Aorta (tissue), 5 donors: ENCODE measurements at places on chromosomes 12 and 14.

DNA sequence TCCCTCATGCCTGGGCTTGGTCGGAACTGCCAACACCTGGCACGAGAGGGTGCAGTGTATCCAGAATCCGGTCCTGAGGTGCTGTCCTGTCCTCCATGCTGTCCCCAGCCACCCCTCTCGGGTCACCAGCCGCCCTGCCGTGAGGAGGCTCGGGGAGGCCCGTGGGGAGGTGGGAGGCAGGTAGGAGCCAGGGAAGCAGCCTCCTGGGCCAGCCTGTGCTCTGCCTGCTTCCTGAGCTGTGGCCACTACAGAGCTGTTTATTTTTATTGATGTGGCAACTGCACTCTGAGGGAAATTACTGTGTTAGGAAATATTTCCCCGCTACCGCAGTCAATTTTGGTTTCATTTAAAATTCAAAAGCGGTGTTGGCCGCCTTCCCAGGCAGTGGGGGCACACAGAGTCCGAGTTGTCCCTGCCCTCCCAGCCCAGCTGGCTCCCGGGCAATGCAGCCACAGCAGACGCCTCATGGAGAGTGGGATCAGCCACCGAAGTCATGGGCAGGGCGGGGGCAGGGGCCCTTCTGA lies 18.3 kb downstream of the NOC4L start:
- DNase-seq, result no peak

DNA sequence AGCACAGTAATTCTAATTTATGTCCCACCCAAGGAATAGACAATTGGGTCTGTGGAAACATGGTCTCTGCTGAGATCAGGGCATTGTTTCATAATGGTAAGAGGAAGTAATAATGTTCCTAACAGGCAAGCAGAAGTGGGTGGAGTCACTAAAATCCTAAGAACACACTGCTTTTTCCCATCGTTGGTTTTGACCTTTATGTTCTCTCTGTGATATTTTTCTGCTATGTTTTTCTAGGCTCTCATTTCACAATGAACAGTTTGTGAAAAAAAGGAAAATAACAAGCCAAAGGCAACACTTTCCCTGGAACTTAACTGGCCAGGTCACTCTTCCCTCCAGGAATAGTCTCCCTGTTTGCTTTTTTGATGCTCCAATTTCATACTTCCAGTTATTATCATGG lies 80.6 kb upstream of the OVCH1 start:
- no peak for DNase-seq

DNA sequence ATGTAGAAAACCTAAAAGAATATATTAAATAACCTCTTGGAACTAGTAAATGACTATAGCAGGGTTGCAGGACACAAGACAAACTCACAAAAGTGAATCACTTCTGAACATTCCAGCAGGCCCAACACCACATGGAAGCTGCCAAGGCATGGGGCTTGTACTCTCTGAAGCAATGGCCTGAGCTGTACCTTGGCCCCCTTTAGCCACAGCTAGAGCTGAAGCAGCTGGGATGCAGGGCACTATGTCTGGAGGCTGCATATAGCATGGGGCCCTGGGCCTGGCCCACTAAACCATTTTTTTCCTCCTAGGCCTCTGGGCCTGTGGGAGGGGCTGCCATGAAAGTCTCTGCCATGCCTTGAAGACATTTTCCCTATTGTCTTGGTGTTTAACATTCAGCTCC lies 1067.3 kb downstream of the LRFN5 start:
- DNase-seq, result no peak

GRCh38 chr12:83210933-83211332 lies 524.2 kb downstream of the TMTC2 start:
- DNase-seq, result no peak

GRCh38 chr12:43676183-43676813 lies 82.3 kb downstream of the PUS7L start:
- DNase-seq, result no peak

DNA sequence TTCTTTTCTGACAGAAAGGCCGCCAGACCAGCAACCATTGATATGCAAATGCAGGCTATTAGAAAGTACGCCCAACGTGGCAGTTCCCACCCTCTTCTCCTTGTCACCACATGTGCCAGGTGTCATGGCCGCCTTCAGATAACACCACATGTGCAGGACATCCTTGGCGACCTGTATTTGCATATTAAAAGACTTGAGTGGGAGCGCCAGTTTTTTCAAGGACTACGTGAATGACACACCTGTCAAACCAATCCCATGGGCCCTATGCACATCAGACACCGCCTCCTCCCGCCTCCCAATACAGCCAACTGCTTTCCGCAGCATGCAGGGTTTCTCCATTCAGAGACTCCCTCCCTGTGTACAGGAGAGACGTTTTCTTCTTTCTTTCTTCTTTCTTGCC lies 318.6 kb upstream of the FAR2 start:
- DNase-seq, result no peak
